ENCODE measurements at places on chromosomes 7 and 10. TPM values are rescaled to one million over a fixed set of nuclear protein-coding genes. Genes with fewer than 3 reads are reported as not detected.

The PRPS1L1 gene
- total RNA-seq, result not detected

DNA sequence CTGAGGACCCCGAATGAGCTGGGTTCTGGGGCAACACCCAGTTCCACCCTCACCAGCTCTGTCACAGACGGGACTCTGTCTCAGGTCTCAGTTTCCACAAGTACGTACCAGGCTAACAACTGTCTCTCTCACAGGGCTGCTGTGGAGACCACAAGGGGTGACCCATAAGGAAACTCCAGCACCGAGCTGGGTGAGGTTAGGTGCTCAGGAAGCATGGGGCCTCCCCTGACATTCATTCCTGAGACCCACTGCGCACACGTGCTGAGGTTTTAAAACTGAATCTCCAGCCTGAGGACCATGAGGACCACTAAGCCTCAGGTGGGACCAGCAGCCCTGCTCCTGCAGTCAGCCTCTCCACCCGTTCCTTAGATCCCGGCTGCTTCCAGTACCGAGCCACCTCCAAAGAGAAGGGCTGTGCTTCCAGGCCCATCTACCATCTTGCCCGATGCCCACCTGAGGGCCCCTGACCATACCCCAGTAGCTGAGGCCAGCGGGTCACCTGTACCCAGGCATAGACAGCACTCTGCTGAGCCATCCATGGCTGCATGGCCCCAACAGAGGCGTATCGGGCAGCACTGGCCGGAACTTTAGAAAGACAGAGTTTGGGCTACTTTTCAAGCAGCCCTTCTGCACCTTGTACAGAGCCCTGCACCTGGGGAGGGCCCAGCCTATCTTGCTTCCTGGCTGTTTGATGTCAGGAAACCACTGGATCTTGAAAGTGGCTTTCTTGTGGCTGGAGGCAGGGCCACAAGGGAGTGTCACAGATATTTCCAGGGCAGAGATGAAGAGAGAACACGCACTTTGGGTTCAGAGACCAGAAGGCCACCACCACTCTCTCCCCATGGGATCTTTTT lies 18.7 kb downstream of the HSPA12A start:
- no peak overlapping the region for H3K4me3 ChIP-seq
- H3K4me1 ChIP-seq, result no peaks in the 10 kb centered on the region
- no peak for DNase-seq

DNA sequence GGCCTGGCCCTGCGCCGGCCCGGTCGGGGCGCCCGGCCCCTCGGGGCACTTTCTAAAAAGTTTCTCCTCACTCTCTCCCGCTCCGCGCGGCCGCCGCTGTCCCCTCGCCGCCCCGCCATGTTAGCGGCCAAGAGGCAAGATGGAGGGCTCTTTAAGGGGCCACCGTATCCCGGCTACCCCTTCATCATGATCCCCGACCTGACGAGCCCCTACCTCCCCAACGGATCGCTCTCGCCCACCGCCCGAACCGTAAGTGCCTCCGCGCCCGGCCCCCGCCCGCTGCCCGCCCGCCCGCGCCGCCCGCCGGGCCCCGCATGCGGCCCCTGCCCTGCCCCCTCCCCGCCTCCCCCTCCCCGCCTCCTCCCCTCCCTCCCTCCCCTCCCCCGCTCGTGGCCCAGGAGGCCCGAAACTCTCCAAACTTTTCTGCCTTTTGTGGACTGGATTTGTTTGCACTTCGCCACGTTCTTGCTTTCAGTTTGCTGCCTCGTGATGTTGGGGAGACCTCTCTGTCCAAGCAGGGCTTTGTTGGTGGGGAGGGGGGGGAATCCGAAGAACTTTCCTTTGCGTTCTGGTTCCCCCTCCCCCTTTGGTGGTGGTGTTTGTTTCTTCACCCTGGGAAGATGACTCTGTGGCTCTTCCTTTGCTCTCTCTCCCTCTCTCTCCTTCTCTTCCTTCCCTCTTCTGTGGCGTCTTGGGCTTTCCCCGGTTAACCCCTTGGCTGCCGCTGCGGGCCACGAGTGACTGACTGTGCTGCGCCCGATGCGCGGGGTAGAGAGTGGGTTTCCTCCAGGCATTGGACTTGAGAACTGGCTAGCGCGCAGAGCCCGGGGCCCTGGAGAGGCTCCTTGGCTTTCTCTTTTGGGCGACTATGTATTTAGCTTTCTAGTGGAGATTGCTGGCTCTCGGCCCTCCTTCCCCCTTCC lies 1.6 kb downstream of the TCF7L2 start:
- H3K4me1 ChIP-seq, result peaks cover 28% of the 10 kb centered on the region
- H3K36me3 ChIP-seq, result no peaks in the 10 kb centered on the region
- peak overlapping the region; percentile 89 for H3K27ac ChIP-seq
- peak overlapping the region; percentile 96 for H3K4me3 ChIP-seq
- no peaks in the 10 kb centered on the region for H3K27me3 ChIP-seq

The IFIT1B gene
- total RNA-seq, result not detected

DNA sequence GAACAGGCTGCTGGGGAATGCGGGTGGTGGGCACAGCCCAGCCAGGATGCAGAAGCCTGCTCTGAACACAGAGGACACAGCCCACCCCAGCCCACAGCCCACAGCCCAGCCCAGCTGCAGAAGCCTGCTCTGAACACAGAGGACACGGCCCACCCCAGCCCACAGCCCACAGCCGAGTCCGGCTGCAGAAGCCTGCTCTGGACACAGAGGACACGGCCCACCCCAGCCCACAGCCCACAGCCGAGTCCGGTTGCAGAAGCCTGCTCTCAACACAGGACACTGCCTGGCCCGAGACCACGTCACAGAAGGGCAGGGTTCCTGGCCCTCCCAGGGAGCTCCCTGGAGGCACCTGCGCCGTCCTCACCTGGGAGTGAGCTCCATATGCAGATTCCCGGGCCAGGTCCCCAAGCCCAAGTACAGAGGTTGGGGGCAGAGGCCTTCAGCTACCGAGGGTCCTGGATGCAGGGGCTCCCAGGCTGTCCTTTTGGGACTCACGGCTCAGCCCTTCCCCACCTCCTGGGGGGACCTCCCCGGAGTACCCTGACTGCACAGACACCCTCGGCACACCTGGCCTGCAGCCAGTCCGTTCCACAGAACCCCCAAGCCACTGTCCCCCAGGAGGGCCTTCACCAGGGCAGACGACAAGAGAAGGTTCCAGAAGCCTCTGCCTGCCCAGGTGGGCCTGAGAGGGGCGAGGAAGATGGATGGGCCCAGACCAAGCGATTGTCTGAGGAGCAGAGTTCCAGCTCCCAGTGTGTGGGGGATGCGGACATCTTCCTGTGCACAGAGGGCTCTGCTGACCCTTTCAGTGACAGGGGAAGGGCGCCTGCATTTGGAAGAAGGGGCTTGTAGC lies 23.7 kb upstream of the FOXL3 start:
- H3K4me1 ChIP-seq, result 0 out of 2 replicates have a peak, but pooled peaks cover 7% of the 10 kb centered on the region
- no peaks in the 10 kb centered on the region for H3K36me3 ChIP-seq
- H3K4me3 ChIP-seq, result no peak overlapping the region
- no peak for DNase-seq

DNA sequence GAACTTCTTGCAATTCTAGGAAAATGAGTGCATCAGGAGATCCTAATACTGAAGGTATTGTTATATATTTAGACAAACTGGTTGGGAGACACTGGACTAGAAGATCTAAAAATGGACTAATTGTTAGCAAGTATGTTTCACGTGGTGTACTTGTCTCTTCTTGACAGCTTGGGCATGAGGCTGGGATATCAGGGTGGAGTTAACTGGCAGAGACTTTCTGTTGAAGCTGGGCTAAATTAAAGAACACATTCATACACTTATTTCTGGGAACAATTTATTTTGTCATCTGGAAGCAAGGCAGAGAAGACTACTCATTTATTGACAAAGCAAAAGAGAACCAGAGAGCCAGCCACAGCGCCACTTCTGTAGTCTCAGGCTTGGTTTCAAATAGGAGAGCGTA lies 25.9 kb downstream of the TYW1 start:
- H3K27me3 ChIP-seq, result no peaks in the 10 kb centered on the region
- DNase-seq, result no peak
- no peak overlapping the region for H3K27ac ChIP-seq
- no peak overlapping the region for H3K4me3 ChIP-seq

DNA sequence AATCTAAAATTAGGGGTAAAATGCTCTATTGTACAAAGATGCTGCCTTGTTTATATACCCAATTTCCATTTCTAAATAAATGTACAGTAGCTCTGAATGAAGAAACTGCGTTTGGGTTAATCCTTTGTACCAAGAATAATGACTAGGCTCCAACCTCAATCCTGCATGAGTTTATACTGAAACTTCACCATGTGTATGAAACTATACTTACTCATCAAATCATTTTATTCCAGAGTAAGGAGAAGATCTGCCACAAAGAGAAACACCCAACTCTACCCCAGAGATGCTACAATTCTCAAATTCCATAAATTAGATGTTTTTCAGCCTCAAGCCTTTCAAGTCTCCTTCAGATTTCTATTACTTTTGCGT lies 53.8 kb upstream of the AKR1E2 start:
- no peak for DNase-seq
- H3K4me1 ChIP-seq, result peaks cover 19% of the 10 kb centered on the region
- H3K27me3 ChIP-seq, result no peaks in the 10 kb centered on the region
- no peak overlapping the region for H3K4me3 ChIP-seq
- H3K27ac ChIP-seq, result no peak overlapping the region
- no peaks in the 10 kb centered on the region for H3K36me3 ChIP-seq

- H3K4me1 ChIP-seq, result no peaks in the 10 kb centered on the region
- no peaks in the 10 kb centered on the region for H3K36me3 ChIP-seq
- no peak overlapping the region for H3K27ac ChIP-seq
- DNase-seq, result peak; percentile 52
Measured at GRCh38 chr7:113087071-113087998, 708 bp upstream of the GPR85 start.

DNA sequence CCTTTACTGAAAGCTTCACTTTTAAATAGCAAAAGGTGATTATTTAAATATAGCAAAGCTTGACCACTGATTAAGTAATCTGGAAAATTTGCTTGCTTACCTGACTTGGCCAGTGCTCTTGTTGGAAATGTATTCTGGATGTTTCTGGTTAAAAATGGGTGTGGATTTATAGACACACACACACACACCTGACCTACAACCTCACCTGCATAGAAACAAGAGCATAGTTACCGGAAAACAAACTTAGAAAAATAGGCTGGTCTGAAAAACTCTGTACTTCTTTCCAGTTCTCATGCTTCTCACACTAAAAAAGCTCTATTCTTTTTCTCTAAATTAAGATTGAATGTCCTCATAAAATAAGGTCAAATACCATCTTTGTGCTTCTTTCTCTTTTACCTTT lies at the start of gene AGR3:
Gene AGR3, minus strand, starts transcription at position 140 of the 400 bp plus-strand sequence. CDS start 3,365 bp downstream, outside the sequence.
- no peak within 1 kb of the TSS for H3K27ac ChIP-seq
- H3K27me3 ChIP-seq, result no peaks in the 10 kb centered on the region
- DNase-seq, result no peak
- H3K36me3 ChIP-seq, result no peaks in the 10 kb centered on the region
- H3K4me3 ChIP-seq, result no peak within 1 kb of the TSS
- no peaks in the 10 kb centered on the region for H3K4me1 ChIP-seq

The SPDYE1 gene
- total RNA-seq, result not detected

DNA sequence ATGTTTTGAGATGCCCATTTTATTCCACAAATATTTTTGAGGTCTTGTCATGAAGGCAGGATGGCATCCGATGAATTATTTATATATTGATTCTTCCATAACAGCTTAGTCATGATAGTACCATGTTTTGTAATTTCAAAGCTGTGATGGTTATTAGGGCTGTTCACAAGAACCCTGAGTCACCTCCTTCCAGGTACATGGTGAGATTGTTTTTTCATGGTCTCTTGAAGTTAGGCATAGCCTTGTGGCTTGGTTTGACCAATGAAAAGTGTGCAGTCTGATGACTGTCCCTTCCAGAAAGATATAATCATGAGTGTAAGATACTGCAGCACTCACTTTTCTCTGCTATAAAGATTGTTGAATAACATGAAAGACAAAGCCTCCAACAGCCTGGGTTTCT lies 274.8 kb downstream of the FGFR2 start:
- H3K4me3 ChIP-seq, result no peak overlapping the region
- H3K4me1 ChIP-seq, result no peaks in the 10 kb centered on the region
- no peak overlapping the region for H3K27ac ChIP-seq
- no peaks in the 10 kb centered on the region for H3K36me3 ChIP-seq
- no peak for DNase-seq

- H3K27me3 ChIP-seq, result no peaks in the 10 kb centered on the region
- no peak for DNase-seq
- no peaks in the 10 kb centered on the region for H3K4me1 ChIP-seq
- no peak overlapping the region for H3K4me3 ChIP-seq
- no peak overlapping the region for H3K27ac ChIP-seq
Measured at GRCh38 chr7:16202303-16202702, 219.0 kb downstream of the CRPPA start.

The CYP2C18 gene
- total RNA-seq, result not detected

DNA sequence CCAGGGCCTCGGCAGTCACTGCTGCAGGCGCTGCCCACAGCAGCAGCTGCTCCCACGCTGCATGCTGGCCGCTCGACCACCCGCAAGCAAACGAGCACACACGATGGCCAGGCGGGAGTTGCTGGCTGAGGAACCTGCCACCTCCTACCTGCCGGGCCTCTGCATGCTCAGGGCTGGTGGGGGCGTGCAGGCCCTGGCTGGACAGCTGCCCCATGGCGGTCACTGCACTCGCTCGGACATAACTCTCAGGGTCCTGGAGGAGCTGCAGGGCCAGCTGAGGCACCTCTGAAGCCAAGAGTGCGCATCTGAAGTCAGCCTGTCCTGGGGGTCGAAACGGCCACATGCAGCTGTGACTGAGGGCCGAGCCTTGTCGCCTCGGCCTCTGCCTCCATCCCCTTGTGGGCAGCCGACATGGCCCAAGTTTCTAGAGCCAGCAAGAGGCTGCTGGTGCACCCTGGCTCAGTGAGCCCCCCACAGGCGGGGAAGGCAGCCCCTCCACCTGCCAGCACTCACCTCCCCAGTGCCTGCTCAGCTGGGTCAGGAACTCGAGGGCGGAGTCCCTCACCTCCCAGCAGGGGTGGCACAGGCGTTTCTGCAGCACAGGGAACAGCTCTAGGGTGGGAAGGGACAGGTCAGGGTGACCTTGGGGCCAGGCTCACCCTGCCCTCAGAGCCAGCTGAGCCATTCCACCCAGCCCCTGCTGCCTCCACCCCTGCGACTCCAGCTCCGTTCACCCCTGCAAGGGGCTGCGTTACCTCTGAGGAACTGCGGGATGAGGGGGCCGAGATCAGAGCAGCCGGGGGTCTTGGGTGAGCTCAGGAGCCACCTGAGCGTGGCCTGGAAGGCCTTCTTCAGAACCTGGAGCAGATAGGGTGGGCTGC lies 16.1 kb downstream of the BRAT1 start:
- DNase-seq, result no peak
- H3K4me3 ChIP-seq, result no peak overlapping the region
- no peaks in the 10 kb centered on the region for H3K4me1 ChIP-seq
- H3K27me3 ChIP-seq, result no peaks in the 10 kb centered on the region

DNA sequence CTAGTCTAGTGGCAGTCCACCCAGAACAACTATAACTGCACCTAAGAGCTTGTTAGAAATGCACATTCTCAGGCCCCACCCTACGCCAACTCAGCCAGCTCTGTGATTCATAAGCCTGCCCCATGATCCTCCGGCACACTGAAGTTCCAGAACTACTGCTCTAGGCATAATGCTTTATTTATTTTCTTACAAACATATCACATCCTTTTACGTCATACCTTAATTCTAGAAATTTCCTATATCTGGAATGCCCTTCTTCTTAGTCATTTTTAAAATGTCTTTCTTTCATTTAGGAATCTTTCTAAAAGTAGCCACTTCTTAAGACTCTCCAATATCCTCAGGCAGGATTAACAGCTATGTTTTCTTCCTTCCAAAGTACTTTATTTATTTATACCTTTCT lies 480.1 kb downstream of the INHBA start:
- no peaks in the 10 kb centered on the region for H3K27me3 ChIP-seq
- H3K4me1 ChIP-seq, result peaks cover 23% of the 10 kb centered on the region
- H3K36me3 ChIP-seq, result peaks cover 7% of the 10 kb centered on the region
- peak overlapping the region; percentile 73 for H3K27ac ChIP-seq

- H3K4me3 ChIP-seq, result no peak overlapping the region
- DNase-seq, result no peak
- peaks cover 33% of the 10 kb centered on the region for H3K4me1 ChIP-seq
- no peak overlapping the region for H3K27ac ChIP-seq
- H3K27me3 ChIP-seq, result no peaks in the 10 kb centered on the region
Measured at GRCh38 chr7:143256932-143257331, 6.3 kb upstream of the GSTK1 start.
